ENCODE measurements at places on chromosomes 4 and X. TPM values are rescaled to one million over a fixed set of nuclear protein-coding genes. Genes with fewer than 3 reads are reported as not detected.

XG gene
- 0.29 TPM for polyA plus RNA-seq

CXCL6 gene
- not detected for polyA plus RNA-seq

CXCL1 gene
- polyA plus RNA-seq: 0.67 TPM

NUDT10 gene
- polyA plus RNA-seq: 11.6 TPM

CACNA1F gene
- 0.29 TPM for polyA plus RNA-seq

HERC6 gene
- polyA plus RNA-seq: 10.2 TPM

AP1AR gene
- 42.7 TPM for polyA plus RNA-seq

NKX6-1 gene
- polyA plus RNA-seq: 0.07 TPM

SSX3 gene
- polyA plus RNA-seq: not detected

All from right renal cortex interstitium (tissue), 3 donors.